ENCODE measurements at places on chromosomes 1 and 21.
A peak's percentile ranks its signal among the peaks of the same experiment; 100 is the strongest.

DNA sequence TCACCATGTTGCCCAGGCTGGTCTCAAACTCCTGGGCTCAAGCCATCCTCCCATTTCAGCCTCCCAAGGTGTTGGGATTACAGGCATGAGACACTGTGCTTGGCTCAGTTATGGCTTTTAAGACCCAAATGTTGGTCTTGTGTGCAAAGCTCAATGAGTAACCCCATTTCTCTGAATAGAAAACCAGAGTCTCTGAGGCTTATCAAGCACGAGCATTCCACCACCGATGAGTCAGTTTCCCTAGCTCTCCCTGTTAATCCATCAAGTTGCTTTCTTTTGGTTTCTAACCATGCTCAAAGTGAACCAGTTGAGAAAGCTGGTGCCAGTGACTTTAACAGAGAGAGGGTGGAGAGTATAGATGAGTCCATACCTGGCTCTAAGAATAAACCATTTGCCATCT lies 350.9 kb upstream of the ADGRL2 start:
- DNase-seq: no peak

DNA sequence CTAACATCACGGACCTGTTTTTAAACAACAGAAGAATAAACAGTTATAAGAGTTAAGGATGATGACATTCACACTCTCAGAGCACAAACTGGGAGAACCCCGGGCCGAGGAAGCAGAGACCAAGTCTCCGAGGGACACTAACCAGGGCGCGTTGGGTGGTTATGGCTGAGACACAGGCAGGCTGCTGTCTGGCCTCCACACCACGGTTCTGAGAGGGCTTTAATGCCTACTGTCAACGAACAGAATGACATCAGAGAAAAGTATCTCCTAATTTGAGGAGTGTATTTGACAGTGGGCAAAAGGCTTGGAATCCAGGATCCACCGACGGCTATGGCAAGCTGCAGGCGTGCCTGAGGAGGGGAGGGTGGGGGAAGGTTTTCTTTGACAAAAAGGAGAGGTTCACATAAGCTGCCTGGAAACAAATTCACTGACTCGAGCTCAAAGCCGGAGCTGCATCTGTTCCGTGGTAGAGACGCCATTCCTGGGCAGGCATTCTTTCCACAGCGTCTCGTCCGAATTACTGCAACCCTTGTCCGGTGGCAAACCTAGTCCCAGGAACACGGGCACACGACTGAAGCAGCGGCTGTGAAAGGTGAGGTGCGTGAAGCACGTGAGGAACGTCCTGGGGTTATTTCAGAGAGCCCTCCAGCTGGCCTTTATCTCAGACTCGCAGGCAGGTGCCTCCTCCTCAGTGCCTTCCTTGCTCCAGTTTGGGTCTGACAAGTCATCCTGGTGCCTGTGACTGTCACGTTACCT lies 9.4 kb downstream of the POFUT2 start:
- no peak for DNase-seq

DNA sequence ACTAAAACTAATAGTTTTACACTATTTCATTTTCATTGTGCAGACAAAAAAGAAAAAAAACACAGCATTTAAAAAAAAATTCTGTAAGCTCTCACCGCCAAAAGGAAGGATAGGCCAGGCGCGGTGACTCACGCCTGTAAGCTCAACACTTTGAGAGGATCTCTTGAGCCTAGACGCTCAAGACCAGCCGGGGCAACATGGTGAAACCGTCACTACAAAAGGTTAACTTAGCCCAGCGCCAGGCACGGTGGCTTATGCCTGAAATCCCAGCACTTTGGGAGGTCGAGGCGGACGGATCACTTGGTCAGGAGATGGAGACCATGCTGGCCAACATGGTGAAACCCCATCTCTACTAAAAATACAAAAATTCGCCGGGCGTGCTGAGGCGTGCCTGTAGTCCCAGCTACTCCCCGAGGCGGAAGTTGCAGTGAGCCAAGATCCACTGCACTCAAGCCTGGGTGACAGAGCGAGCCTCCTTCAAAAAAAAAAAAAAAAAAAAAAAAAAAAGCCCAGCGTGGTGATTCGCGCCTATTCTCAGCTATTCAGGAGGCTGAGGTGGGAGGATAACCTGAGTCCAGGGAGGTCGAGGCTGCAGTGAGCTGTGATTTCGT lies 14.3 kb upstream of the SPEN start:
- DNase-seq: peak; percentile 55

DNA sequence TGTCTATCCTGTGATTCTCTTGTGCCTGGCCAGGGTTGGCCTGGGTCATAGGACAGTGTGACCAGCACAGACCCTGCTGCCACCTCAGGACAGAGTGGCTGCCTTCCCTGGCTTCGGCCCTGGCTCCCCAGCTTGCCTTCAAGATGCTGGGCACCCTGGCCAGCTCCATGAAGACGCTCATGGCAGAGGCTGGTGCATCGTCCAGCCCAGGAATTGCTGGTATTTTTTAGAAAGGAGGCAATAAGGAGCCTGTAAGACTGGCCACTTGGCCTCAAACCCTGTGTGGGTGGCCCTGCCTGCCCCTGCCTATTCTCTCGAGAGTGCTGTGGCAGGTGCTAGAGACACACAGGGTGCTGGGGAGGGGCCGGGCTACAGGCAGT lies 70.4 kb upstream of the ACTRT2 start:
- no peak for DNase-seq

- no peak for DNase-seq
Measured at GRCh38 chr1:37633040-37633937, 1.4 kb downstream of the RSPO1 start.

- no peak for DNase-seq
Measured at GRCh38 chr21:35540950-35541638, 492.0 kb upstream of the RUNX1 start.

DNA sequence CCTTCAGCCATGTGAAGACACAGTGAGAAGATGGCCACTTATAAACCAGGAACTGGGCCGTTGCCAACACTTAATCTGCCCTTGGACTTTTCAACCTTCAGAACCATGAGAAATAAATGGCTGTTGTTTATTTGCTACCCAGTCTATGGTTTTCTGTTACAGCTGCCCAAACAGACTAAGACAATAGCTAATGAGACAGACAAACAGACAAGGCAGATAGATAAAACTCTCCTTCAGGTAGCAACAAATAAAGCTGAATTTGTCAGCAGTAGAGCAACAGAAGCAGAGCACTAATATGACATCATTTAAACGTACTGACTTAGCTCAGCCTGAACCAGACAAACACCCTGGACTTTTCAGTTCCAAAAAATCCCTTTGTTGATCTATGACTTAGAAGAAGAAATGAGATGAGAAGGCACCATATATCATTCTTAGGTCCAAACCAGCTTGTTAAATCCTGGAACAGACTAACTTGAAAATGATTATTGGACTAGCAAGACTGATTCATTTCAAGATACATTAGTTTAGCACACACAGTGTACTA lies 27.0 kb downstream of the ZZZ3 start:
- DNase-seq: no peak
